Effector memory CD4-positive, alpha-beta T cell (primary cell): ENCODE measurements at places on chromosomes 5 and 9.

DNA sequence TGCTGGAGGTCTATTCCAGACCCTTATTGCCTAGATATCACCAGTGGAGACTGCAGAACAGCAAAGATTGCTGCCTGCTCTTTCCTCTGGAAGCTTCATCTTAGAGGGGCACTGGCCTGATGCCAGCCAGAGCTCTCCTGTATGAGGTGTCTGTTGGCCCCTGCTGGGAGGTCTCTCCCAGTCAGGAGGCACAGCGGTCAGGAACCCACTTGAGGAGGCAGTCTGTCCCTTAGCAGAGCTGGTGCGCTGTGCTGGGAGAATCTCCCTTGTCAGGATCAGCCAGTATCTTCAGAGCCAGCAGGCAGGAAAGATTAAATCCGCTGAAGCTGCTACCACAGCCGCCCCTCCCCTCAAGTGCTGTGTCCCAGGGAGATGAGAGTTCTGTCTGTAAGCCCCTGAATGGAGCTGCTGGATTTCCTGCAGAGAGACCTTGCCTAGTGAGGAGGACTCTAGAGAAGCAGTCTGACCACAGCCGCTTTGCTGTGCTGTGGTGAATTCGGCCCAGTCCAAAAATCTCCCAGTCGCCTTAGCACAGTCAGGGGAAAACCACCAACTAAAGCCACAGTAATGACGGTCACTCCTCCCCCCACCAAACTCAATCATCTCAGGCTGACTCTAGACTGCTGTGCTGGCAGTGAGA, 124.1 kb downstream of the JAKMIP2 start:
- no peak for DNase-seq

- no peak for DNase-seq
Observed at GRCh38 chr9:36154331-36154952, 14.7 kb upstream of the CCIN start.

DNA sequence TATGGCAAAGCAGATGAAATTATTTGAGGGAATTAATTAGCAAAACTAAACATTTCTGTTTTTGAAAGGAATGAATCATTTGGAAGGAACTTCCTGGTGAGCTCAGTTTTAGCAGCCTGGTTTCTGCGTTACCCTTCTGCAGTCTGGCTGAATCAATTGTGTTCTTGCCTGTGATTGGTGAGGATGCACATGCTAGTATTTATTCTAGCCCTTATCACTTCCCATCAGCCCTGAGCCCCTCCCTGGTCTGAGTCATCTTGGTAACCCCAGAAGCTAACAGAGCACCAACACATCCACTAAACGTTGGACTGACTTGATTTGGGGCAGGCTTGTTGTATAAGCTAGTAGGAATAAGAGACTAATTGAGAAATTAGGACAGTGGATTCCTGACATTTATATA, 6.6 kb downstream of the TJP2 start:
- peak; percentile 20 for DNase-seq

GRCh38 chr5:111834926-111835599, 78.1 kb upstream of the NREP start:
- no peak for DNase-seq

DNA sequence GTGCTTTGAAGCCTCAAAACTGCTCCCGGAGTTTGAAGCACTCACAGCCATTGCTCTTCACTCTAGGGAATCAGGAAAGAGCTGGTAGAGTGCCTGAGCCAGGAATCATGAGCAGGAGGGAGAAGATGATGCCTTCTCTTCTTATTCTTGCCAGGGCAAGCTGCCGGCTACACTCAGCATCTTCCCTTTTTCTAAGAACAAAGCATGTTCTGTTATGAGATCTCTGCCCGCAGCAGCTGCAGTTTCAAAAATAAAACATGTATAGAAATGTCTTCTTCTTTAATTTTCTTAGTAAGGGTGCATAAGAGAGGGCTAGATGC, 57.9 kb upstream of the RICTOR start:
- DNase-seq: no peak

DNA sequence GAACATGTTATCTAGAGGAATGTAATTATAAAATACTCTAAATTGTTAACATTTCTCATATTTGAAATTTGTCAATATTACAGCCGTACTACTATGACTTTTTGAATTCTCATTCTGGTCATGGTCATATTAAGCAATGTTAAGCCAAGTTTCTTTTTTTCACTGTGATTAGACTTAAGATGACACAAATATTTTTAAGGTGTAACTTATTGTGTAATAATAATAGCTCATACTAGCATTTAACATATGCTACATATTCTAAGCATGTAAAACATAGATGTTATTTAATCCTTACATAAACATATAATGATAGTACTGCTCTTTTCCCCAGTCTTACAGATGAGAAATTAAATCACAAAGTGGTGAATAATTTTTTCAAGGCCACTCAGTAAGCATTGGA, 35.9 kb upstream of the LRRC70 start:
- DNase-seq: no peak

DNA sequence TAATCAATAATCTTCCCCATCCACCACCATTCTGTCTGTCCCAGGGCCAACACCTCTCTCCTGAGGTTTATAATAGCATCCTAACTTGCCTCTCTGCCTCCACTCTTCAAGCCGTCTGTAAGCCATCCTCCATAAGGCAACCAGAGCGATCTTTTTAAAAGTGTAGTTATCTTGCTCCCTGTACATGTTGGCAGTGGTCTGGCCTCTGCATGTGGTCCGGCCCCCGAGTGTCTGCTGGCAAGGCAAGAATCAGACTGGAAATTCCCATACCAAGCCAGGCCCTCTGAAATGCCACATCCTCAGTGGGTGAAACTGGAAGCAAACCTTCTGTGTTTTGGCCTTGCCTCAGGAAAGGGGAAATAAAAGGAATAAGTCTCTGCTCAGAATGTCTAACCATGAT, 17.0 kb downstream of the TTLL11 start:
- no peak for DNase-seq

GRCh38 chr5:141734501-141735229, 52.6 kb upstream of the ARAP3 start:
- DNase-seq: no peak

GRCh38 chr5:116772806-116773205, 198.2 kb upstream of the SEMA6A start:
- no peak for DNase-seq

- DNase-seq: no peak
Observed at GRCh38 chr9:128733256-128733655, 9.3 kb upstream of the ZDHHC12 start.

DNA sequence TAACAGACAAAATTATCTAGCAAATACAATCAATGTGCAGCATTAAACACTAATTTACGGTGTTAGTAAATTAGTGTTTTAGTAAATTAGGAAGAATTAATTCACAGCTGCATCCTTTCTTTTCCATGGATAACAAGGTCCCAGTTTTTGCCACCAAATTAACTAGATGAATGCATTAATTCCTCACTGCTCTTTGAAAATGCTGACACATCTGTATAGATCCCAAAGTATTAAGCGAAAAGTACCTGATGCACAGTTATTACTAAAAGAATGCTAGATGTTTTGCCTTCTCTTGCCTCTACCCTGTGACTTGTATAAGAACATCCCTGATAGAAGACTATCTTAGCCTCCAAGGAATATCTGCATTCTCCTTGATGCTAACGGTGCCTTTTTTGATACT, 612.7 kb upstream of the DMAC1 start:
- no peak for DNase-seq

GRCh38 chr9:97394881-97395280, 17.0 kb upstream of the TDRD7 start:
- DNase-seq: no peak

GRCh38 chr5:91383956-91384300, 811 bp upstream of the ARRDC3 start:
- DNase-seq: no peak

GRCh38 chr5:140965905-140966292, 377 bp upstream of the PCDHAC2 start:
- no peak for DNase-seq

DNA sequence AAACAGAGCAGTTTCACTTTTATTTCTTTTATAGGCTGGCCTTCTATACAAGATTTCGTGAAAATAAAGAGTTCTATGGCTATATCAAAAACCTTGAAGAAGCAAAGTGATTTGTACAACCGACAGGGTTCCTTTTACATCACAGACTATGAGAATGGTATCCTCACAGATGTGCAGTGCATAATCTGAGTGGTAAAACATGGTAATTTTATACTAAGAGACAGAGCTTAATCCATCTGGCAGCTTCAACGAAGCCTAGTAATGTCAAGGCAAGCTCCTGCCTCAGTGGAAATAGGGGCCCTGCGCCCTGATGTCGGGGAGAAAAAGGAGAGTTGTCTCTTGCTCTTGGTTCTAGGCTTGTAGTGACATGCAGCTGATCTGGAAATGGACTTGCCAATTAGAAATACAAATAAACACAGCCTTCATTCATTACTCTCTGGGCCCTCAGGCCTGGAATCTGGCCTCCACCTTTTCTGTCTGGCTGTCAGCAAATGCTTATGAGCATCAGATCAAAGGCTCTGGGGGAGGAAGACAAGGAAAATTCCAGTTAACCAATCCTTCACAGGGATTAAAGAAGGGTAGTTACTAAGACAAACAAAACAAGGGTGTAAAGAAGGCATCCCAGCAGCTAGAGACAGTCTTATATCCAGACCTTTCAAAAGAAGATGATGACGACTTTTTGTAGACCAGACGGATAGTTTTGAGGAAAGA, 33.6 kb upstream of the TRIM32 start:
- no peak for DNase-seq

- no peak for DNase-seq
Observed at GRCh38 chr9:21443849-21444625, 3.8 kb downstream of the IFNA1 start.

GRCh38 chr9:131995382-131995781, 84.3 kb downstream of the MED27 start:
- DNase-seq: no peak

DNA sequence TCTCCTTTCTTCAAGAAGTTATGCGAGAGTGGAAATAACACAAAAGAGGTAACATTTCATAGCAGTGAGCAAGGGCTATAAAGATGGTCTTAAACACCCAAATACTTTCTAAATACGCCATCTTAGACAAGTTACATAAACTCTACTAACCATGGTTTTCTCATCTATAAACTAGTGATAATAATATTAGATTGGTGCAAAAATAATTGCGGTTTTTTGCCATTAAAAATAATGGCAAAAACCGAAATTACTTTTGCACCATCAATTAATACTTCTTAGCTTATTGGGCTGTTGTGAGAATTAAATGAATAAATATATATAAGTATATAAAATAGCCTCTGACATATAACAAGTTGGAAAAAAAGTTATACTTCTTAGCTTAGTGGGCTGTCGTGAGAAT, 23.7 kb downstream of the GABRA6 start:
- DNase-seq: no peak

GRCh38 chr5:8848366-8848765, 697.5 kb downstream of the SEMA5A start:
- DNase-seq: no peak

DNA sequence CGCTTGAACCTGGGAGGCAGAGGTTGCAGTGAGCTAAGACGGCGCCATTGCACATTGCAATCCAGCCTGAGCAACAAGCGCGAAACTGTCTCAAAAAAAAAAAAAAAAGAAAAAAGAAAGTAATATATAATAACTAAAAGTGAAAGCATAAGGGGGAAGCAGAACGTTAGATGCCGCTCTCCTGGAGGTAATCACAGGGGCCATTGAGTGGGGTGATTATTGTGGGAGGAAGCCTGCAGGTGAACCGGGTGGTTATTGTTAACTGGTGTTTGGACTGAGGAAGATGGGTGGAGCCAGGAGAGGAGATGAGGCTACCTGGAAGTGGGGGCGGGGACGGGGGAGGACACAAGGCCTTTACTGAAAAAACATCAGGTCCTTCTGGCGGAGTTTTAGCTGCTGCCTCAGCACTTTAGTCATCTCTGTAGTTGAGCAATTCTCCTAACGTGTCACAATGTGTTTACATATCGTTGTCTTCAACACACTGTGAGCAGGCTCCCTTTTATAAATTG, 5.3 kb upstream of the TJP2 start:
- DNase-seq: peak; percentile 10

DNA sequence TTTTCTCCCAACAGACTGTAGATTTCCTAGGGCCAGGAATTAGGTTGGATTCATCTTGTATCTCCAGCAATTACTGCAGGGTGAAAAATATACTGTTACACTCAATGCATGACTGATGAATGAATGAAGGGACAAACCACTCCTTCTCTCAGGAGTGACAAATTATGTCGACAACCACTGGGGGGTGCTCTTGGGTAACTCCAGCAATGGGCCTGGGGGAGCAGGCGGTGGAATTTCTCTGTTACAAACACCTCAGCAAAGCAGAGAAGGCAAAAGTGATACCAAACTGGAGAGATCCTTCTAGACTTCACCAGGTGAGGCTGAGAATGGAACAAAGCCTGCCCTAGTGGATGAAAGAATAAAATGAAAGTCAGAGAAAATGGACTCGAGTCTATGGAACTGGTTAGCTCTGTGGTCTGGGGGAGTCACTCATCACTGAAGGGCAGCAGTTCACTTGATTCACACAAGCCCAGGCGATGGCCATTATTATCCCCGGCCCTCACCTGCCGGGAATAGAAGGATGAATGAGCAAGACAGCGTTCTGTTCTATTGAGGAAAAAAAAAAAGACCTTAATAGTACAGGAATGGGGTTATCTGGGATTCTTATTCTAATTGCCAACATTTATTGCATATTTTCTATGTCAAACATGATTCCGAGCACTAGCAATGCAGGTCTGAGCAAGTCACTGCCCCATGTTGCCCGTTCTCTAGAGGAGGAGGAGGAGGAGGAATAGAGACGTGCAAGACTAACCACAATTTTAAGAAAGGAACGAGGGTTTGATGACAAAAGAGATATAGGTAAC, 341.1 kb downstream of the ASTN2 start:
- DNase-seq: no peak

DNA sequence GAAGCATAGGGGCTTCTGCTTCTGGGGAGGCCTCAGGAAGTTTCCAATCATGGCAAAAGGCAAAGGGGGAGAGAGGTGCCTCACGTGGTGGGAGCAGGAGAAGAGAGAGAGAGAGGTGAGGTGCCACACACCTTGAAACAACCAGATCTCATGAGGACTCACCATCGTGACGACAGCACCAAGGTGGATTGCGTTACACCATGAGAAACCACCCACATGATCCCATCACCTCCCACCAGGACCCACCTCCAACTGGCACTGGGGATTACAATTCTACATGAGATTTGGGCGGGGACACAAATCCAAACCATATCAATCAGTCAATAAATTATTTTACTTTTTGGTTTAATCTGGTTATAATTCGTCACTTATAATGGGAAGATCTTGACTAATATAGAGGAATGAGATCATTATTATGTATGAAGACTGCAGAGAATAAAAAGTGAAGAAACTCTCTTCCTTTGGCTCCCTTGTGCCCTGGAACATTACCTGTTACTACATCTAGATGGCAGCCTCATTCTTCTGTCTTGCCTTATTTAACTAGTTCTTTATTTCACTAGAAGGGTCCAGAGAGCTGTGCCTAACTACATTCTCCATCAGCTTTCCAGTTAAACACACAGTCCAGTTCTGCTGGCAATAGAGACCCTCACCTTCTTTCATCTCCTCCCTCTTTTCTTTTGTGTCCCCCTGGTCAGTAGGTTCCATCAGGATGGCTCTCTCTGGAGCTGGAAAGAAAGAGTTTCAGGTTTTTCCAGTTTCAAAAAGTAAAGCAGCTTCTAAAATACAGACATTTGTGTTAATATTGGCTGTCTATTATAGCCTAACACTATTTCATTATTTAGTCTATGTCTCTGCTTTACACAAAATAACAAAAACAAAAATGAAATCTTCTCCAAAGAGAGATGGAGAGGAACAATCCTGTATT, 21.7 kb upstream of the SPINK7 start:
- DNase-seq: no peak

- no peak for DNase-seq
Observed at GRCh38 chr5:102813740-102814139, 58.6 kb downstream of the PAM start.

GRCh38 chr5:130532786-130533185, 628.5 kb downstream of the CHSY3 start:
- no peak for DNase-seq
